ENCODE measurements at places on chromosomes 12 and 14.

DNA sequence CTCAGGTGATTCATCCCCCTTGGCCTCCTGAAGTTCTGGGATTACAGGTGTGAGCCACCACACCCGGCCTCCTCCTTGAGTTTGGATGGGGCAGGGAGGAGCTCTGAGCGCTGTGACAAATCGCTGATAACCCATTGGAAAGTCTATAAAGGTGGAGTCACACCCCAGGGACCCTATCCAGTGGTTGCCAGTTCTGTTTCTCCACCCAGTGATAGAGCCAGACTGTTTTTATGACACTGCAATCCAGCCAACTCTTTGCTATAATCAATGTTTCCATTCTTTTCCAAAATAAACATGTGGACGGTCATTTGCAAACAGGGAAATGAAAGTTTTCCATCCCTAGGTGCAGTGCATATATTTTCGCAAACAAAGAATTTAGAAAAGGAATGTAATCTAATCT is 142.0 kb upstream of the PELI2 start:
- no peak for DNase-seq

DNA sequence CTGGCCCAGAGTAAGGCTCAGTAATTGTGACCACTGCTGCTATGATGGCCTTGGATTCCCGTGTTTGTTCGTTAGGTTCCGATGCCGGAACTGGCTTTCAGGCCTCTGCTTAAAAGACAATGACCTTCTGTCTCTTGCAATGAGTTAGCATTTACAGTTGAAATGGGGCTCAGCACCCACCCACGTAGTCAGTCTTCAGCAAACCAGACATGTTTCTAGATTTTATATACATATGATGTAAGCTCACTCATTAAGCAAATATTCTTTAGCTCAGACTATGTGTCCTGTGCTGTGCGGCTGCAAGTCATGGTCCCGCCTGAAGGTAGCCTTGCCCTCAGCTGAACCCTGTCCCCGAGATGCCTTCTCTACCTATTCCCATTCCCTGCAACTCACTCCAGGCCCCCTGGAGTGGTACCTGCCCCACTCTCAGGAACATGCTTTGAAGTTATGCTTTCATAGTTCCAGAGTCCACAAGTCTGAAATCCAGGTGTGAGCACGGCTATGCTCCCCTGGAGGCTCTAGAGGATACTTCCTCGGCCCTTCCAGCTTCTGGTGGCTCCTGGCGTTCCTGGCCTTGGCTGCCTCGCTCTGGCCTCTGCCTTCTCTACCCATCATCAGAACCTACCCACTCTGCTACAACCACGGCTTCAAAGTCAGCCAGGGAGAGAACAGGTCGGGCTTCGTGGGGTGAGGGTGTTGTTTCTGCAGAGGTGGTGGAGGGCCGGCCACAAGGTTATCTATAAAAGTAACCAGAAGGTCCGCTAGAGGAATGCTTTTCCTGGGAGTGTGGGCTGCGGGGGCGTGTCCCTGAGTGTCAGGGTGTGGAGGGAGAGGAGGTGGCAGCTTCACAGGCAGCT is 157.8 kb downstream of the RBM19 start:
- no peak for DNase-seq

GRCh38 chr14:39374851-39375250 is 57.4 kb downstream of the FBXO33 start:
- DNase-seq, result no peak

DNA sequence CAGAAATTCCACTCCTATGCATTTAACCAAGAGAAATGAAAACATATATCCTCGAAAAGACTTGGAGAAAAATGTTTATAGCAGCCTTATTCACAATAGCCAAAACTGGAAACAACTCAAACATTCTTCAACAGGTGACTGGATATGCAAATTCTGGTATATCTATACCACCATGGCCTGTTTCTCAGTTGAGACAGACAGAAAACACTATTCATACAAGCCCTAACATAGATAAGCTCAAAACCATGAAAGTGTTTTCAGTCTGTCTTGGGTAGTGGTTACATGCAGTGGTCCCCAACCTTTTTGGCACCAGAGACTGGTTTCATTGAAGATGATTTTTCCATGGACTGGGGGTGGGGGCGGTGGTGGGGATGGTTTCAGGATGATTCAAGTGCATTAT is 83.8 kb downstream of the SRGAP1 start:
- DNase-seq, result no peak

GRCh38 chr14:89773644-89774316 is 180.8 kb downstream of the EFCAB11 start:
- DNase-seq, result peak; percentile 24

- no peak for DNase-seq
These were observed 7.4 kb downstream of the PRKCH start for GRCh38 chr14:61328626-61329262.

- no peak for DNase-seq
These were observed 7.0 kb upstream of the TINF2 start for GRCh38 chr14:24249230-24250021.

GRCh38 chr14:54220071-54220703 is 176.6 kb upstream of the CDKN3 start:
- no peak for DNase-seq

DNA sequence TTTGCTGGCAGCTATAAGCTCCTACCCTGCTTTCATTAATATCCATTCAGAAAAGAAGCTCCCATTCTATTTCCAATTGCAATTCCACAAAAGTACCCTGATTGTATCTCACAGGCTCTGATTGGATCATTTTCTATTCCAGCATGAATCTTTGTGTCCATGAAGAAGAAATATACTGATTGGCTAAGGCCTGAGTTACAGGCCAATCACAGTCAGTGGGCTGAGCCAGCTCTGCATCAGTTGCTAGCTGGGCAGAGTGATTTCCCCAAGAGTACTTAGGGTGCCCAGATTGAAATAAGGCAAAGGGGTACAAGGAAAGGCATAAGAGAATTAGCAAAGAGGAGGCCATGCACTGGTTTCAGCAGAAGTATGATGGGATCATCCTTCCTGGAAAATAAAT is 14.4 kb downstream of the ART4 start:
- no peak for DNase-seq

DNA sequence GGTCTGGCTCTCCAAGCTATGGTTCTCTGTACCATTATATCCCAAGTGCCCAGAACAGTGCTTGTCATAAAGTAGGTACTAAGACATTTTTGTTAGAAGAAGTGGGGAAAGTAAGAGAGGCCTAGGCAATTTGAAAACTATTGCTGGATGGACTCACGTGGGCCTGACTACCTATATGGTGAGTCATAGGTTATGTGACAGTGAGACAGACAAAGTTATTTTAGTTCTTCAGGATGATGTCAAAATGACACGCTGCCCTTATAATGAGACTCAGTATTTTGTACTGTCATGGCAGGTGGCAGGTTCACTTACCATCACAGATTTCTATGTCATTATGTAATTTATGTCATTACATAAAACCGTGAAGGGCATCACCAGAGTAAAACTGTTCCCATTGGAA is 53.1 kb downstream of the PARP11 start:
- no peak for DNase-seq

GRCh38 chr12:113254298-113254697 is 33.0 kb downstream of the TPCN1 start:
- DNase-seq, result no peak

GRCh38 chr12:77113971-77114370 is 48.6 kb upstream of the E2F7 start:
- DNase-seq, result no peak

GRCh38 chr14:74954947-74955228 is 509 bp downstream of the PGF start:
- no peak for DNase-seq

GRCh38 chr12:130076752-130077151 is 85.5 kb upstream of the FZD10 start:
- DNase-seq, result no peak

DNA sequence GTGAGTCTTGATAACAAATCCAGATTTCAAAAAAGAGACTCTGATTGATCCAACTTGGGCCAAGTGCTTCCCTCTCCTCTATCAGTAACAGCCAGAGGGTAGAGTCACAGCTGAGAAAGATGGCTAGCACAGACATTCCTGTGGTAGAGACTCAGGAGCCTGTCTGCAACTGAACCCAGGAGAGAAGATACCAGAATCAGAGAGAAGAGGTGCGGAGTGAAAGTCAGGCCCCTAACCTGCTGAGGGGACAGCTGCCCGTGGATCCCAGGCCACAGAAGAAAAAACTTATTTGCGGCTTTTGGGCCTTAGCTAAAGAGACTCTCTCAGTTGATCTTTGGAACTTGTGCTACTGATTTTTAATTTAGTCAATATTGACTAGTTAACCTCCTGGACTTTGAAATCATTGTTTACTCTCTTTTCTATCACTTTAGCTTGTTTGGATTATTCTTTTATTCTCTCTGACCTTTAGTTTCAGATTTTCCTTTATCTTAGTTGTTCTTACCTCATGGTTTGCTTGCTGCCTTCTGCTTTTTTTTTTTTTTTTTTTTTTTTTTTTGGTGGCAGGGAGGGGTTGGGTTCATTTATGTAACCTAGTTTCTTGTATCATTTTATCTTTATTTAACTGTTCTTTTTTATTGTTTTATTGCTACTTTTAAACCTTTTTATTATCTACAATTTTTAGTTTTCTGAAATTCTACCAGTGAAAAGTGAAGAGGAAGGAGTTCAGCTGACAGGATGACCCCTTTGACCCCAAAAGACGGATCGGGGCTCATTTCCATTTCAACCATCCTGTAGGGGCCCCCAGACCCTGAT is 154.9 kb upstream of the KRR1 start:
- DNase-seq, result no peak

DNA sequence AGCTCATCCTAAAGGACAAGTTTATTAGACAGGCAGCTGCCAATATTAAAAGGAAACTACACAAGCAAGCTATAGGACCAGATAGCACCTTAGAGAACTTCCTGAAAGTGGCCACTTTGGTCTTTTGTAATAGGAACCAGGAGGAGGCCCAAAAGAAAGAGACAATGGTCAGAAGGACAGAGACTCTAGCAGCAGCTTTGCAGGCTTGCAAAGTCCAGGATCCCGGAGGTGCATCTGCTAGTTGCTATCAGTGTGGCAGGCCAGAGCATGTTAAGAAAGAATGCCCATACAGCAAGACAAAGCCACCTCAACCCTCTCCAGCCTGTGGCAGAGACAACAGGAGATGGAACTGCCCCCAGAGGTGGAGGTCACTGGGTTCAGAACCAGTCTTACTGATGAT is 23.4 kb downstream of the APOBEC1 start:
- DNase-seq, result no peak

DNA sequence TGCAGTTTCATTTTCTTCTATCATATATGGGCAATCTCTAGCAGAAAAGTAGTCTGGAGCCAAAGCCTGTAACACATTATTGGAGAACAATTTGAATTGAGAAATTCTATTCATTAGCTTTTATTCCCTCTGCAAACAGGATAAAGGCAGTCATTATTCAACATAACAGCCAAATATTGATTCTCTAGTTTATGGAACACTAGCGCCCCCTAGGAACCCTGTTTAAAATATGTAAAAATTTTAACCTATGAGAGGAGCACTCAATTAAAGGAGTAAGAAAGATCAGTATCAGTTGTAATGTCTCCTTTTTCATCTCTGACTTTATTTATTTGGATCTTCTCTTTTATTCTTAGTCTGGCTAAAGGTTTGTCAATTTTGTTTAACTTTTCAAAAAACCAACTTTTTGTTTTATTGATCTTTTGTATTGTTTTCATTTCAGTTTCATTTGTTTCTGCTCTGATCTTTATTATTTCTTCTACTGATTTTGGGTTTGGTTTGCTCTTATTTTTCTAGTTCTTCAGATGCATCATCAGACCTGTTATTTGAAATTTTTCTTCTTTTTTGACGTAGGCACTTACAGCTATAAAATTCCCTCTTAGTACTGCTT is 4.8 kb upstream of the LMNTD1 start:
- no peak for DNase-seq

DNA sequence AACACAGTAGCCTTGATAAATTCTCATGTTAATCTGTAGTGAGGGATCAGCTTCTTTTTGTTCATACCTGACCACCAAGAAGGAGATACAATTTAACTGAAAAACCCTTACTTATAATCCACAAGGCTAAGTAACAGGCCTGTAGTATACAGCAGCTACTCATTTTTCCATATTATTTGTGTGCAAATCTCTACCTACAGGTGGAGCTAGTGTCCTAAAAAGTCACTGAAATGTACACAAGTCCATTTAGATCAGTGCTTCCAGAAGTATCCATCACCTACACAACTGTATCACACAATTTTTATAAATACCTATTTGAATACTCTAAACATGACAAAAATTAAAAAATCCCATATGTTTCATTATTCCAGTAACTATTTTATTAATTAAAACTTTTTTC is 173.2 kb downstream of the SLC35F4 start:
- DNase-seq, result no peak

DNA sequence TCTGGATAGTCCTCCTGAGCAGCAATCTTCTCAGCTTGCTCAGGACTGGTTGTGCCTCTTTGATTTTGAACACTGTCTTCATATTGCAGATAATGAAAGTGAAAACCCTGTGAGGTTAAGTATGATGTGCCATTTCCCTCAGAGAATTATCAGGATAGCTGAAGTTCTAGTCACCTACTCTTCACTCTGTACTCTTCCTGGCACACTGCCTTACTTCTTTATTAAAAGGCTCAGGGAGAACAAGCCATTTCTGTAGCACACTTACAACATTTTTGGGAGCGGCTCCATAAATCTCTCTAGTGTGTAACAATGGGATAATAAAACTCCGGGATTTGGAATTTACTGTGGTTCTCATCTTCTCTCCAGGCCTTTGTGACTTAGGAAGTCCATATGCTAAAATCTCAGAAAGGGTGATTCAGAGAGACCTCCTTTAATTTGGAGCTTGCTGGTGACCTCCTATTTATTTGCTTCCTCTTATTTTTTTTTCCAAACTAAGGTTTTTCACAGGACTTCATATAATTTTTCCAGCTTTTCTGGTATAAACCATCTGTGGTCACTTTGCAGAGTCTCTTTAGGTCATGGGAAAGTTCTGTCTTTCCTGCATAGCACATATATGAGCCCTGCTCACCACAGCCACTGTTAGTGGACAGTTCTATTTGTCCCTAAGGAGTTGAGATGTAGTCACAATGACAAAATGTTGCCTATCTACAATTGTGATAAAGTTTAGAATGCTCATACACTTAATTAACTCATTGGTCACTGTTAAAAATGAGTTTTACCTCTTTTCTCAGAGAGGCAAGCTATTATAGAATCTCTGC is 53.5 kb upstream of the LDHB start:
- DNase-seq, result no peak

DNA sequence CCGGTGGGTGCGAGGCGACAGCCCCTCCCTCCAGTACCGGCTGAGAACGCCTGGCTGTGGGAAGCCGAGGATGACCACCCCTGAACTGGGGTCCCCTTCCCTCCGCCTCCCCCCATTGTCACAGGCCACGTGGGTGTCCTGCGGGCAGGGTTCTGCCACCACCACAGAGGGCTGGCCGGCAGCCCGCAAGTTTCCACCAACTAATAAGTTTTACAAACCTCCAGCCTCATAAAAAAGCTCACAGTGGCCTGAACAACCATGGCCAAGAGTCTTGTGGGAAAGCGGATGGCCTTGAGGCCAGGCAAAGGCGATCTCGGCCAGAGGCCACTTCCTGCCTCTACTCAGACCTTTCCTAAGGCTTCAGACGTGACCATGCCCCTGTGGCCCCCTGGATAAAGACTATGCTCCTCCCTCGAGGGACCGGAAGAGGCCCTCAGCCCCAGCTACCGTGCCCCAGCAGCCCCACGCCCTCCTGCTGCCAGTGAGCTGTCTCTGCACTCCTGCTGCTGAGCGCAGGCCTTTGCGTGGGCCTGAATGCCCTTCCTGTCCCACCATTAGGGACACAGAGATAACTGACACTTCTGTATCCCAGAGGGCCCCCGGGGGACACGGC is 46.1 kb upstream of the DLK1 start:
- no peak for DNase-seq

- no peak for DNase-seq
These were observed 126.9 kb downstream of the KITLG start for GRCh38 chr12:88453323-88453722.

GRCh38 chr12:53504004-53504920 is 3.0 kb downstream of the NPFF start:
- DNase-seq, result no peak

- no peak for DNase-seq
These were observed 53.4 kb upstream of the NAV3 start for GRCh38 chr12:77777274-77777673.
